Right hindlimb (tissue), 1 donor: ENCODE measurements at places on chromosomes 7 and 10.

DNA sequence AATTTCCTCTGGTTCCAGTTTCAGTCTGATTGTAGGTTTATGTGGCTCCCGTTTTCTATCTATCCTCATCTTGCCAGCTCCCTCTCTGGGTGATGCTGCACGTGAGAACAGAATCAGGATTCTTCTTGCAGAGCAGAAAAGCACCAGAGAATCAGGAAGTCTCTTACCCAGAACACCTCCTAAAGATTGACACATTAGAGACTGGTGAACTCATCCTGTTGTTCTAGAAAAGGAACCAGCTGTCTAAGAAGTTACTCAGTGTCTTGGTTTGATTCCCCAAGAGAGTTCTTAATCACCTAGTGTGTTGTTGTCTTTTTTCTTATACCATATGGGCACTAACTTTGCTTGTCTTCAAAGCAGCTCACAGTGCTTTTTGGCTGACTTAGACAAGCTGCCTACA, 152.4 kb downstream of the DGKI start:
- DNase-seq: no peak

- DNase-seq: no peak
These were observed 61.3 kb downstream of the GALNT17 start for GRCh38 chr7:71193099-71193810.

GRCh38 chr10:13457958-13458686, 70.7 kb downstream of the BEND7 start:
- DNase-seq: no peak

DNA sequence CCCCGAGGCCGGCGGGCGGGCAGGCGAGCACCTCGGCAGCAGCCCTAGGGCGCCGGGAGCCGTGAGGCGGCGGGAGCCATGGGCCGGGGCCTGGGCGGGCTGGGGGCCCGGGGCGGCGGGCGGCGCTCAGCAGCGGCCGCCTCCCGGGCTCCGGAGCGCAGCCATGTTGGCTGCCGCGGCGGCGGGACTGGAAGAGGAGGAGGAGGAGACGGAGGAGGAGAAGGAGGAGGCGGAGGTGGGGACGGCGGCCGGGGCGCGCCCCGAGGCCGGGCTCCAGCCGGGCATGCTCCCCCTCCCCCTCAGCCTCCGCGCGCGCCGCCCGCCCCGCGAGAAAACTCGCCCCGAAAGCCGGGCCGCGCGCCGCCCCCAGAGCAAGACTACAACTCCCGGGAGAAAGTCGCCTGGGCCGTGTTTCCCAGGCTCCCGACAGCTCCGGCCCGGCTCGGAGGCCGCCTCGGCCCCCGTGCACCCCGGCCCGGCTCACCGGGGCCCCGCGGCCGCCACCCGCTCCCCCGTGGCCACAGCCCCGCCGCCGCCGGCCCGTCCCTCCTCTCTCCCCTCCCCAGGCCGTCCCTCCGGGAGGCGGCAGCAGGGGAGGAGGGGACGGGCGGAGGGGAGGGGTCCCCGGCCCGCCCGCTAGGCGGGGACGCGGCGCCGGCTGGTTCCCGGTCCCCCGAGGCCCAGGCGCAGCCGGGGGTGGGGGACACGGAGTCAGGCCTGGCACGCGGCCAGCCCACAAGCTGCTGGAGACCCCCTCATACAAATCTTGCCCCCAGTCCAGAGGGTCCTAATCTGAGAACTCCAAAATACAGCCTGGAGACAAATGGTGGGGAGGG, at the start of gene DLG5:
TSS of gene DLG5 (minus strand) at position 190 of the 836 bp plus-strand sequence. CDS start 235 bp downstream, outside the sequence.
- peak; percentile 83 for DNase-seq
